ENCODE measurements at places on chromosomes 11 and 22. TPM values are rescaled to one million over a fixed set of nuclear protein-coding genes. Genes with fewer than 3 reads are reported as not detected.

DNA sequence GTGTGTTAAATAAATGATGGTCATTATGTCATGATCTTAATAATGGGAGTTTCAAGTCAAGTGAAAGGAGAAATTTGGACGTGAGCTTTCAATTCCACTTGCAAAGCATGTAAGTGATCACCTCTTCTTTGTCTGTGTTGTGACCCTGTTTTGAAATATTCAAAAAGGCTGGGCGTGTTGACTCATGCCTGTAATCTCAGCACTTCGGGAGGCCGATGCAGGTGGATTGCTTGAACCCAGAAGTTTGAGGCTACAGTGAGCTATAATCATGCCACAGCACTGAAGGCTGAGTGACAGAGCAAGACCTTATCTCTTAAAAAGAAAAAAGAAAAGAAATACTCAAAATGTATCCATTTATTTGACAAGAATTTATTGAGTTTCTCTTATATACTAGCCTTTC lies 32.9 kb upstream of the EED start:
- DNase-seq: no peak

Gene OR52E8
- total RNA-seq: not detected

- no peak for DNase-seq
These were observed 65.3 kb downstream of the ARFGAP2 start for GRCh38 chr11:47111318-47111804.

GRCh38 chr11:121534131-121535093 lies 81.6 kb upstream of the SORL1-AS1 start:
- DNase-seq: no peak

Gene TYR
- total RNA-seq: not detected

Measured in vagina (tissue), 2 donors.